Stimulated activated CD4-positive, alpha-beta T cell treated with anti-CD3 and anti-CD28 coated beads, Interleukin-15, amount 100 ng/mL, for 48 hours (primary cell): ENCODE measurements at places on chromosomes 6 and 20.

DNA sequence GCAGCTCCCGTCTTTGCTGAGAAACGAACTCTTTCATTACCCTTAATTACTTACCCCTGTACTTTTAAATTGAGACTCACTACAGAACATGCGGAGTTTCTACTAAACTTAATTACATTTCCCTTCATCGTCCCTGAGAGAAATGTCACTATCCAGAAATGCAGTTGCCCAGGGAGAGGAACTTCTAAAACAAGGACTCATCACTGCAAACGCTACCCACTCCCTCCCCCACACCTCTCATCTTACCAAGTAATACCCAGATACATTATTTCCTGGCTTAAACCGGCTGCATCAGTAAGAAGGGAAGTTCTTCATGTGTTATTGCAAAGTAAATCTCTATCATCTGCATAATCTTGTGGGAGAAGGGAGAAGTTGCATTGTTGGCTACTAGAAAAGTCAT, 138.3 kb downstream of the IPCEF1 start:
- no peak for DNase-seq

DNA sequence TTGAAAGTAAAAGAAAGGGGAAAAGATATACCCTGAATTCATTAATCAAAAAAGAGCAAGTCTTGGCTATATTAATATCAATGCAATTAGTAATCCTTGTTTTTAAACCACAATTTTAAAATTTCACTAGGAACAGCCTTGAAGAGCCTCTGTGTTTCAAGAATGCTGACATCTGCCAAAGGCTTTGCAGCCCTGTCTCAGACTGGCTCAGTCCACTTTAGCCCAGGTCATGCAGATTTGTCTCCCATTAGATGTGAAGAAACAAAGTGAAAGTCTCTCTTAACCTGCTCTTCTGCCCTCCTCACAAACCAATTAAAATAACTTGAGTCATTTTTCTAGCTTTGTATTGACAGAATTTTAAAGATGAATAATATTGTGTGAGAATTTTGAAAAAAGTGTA, 102.7 kb upstream of the CARMIL1 start:
- DNase-seq = no peak

GRCh38 chr6:51648236-51648635, 439.2 kb downstream of the PKHD1 start:
- DNase-seq = no peak

DNA sequence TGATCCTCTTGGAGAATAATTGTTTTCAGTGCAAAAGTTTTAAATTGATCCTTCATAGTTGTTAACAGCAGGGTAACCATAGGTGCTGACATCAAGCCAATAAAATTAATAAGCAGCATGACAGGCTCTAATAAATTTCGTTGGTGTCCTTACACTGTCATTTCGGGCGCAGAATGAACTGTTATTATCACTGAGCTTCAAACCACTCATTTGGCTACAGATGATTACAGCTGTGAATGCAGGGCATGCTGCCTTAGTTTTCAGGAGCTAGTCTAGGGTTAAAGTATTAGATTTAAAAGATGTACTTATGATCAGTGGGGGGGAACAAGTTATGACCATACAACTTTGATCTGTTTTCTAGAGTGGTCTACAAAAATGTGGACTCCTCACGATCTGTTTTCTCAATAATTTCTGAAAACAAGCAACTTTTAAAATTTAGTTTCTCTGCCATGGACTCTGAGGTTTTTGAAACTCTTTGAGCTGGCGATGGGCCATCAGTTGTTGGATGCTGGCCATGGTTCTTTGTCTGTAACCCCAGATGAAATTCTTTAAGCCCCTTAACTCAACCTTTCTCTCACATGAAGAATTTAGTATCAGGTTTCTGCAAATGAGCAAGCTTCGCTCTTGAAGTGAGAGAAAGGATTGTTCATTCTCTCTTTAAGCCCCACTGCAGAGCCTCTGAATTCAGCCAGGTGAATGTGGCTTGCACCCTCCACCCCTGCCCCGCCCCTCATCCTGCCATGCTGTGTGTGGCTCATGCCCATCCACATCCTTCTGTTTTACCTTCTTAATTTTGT, 99.1 kb upstream of the MTHFD1L start:
- DNase-seq = no peak

GRCh38 chr6:42973926-42974325, 5.1 kb downstream of the PEX6 start:
- no peak for DNase-seq

DNA sequence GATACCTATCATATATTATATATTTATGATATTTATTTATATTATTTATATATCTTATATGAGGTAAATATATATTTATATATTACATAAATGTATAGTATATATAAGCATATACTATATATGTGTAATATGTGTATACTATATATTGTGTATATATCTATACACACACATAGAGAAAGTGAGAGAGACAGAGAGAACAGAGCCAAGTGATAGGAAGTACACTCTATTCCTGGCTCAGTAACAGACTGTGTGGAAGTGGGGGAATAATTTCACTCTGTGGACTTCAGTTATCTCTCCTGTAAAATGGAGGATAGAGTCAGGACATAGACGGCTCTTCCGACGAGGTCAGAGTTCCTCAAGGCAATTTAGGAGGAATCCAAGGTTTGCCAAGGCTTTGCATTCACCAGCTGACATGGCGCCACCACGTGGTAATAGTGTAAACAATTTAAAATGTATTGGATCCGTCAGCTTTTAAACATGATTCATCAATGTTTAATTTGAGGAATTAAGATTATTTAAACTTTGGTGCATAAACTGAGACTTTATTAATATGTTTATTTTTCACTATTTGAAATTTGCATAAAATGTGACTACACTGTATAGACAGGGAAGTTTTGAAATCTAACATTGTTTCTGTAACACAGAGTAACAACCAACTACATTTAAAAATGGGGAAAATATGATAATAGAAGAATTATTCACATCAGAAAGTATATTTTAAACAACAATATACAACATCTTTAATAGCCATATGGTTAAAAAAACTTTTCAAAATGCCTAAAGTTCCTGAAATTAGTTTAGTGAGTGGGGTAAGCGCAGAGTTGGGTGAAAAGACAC, 75.4 kb upstream of the TMEM244 start:
- DNase-seq = no peak

DNA sequence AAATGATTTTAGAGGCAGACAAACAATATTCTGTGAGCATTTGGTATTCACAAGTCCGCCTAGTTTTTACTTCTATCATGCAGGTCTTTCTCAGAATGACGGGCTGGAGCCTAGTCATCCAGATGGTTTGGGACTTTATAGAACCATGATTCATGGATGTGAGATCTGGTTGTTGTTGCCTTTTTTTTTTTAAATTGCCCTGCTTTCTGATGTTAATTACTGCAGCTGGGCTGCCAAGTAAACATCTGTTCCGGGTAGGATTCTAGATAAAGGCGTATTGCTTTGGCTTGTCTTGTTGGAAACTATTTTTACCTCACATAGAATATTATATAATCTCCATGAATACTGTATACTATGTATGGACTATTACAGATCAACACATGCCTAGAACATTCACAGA, 58.1 kb downstream of the RNF217 start:
- no peak for DNase-seq
